ENCODE measurements at places on chromosomes 11 and 22.

GRCh38 chr11:134576286-134576685 lies 164.2 kb upstream of the B3GAT1 start:
- no peak for DNase-seq

DNA sequence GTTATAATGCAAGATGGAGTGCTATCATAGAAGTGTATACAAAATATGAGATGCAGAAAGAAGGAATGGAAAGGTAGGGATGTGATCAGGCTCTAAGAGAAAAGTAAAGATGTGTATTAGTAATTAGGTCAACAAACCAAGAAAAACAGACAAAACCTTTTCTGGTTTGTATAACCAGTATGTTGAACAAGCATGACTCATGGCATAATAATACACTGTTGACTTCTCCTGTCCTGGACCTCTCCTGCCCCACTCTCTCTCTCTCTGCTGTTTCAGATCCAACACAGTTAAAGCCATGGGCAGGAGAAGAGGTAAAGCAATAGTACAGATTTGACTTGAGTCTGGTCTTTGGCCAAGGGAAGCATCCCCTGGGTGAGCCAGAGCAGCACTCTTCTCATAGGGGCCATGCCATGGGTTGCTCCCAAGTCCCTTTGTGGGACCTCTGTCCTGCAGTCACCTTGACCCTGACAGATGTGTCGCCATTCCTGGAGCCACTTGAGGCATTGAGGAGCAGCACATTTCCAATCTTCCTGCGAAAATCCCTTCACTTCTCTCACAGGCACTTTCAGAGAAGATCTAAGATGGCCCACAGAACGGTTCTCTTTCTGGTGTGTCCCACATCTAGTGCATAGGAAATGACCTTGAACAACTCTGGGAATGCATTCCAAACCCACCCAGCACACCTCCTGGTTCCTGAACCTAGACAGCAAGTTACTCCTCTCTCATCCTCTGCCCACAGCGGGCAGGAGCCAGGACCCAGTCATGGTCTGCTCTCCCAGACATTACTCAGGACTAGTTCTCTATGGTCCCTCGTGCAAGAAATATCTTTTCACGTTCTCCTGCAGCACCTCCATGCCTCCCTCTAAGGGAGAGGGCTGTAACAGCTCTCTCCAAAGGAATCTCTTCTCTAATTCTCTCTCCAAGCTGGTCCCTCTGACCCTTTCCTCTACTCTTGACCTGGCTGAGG lies 58.2 kb upstream of the PRSS23 start:
- no peak for DNase-seq

GRCh38 chr11:71237853-71238252 lies 14.5 kb downstream of the SHANK2 start:
- DNase-seq: no peak

DNA sequence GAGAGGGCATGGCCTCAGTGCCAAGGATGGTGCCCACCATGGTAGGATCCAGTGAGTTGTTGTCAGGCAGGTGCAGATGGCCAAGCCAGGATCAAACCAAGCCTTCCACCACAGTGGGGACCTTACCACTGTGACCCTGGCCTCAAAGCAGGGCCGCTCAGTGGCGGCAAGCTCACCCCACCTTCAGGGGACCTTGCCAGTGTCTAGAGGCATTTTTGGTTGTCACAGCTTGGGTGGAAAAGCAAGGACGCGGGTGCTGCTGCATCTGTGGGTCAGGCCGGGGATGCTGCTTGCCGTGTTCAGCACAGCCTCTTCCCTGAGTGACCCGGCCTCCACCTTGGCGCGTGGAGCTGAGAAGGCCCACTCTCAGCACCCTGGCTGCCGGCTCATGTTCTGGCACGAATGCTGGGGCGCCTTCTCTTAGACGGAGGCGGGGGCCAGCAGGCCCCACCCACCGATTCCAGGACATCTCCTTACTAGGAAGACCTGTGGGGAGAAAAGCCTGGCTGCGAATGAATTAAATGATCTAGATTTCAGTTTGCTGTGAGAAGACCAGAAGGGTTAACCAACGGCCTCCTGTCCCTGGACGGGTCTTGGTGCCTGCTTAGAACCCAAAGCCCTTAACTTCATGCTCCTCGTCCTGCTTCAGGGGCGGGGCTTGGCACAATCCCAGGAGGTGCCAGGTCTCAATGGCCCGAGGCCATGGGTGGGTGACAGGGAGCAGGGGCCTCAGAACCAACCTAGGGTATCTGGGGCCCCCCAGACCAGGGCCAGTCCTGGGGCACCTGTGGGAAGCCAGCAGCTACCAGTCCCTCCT lies 18.9 kb downstream of the TRMU start:
- DNase-seq: no peak

- DNase-seq: no peak
Observed at GRCh38 chr11:102346456-102346747, 612 bp upstream of the BIRC2 start.

DNA sequence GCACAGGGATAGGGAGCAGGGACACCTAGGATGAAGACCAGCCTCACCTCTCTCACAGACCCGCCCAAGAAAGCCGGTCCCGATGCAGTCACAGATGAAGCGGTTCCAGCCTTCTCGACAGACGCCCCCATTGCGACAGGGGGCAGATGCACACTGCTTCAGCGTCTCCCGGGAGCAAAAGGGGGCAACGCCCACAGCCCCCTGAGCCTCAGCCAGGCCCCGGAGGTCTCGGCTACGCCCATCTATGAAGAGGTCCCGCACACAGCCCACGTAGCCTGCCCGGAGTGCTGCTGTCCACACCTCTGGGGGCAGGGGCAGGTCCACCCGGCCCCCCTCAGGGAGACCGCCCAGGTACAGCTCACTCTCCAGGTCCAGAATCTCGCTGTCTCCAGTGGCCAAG lies 62.3 kb downstream of the NRXN2 start:
- no peak for DNase-seq

DNA sequence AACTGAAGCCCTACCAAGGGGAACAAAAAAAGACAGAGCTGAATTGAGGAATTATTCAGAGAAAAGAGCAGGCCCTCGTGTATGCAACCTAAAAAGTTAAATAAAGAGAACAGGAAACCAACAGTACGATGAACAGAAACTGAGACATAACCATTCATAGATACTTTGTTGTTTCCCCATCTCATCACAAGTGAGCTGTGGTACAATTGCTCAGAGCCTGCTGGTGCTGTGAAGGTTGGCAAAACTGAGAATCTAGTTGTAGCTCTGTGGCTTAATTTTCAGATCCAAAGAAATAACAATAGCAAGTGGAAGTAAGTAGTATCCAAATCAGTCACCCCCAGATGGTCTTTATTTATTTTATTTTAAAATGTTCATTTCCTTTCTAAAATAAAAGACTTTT lies 37.7 kb upstream of the BLID start:
- DNase-seq: no peak

Data from stimulated activated CD8-positive, alpha-beta memory T cell treated with anti-CD3 and anti-CD28 coated beads, Interleukin-7, amount 100 ng/mL, for 1 hour (primary cell).